A673 (cell line): ENCODE measurements at places on chromosomes 7 and 10.

DNA sequence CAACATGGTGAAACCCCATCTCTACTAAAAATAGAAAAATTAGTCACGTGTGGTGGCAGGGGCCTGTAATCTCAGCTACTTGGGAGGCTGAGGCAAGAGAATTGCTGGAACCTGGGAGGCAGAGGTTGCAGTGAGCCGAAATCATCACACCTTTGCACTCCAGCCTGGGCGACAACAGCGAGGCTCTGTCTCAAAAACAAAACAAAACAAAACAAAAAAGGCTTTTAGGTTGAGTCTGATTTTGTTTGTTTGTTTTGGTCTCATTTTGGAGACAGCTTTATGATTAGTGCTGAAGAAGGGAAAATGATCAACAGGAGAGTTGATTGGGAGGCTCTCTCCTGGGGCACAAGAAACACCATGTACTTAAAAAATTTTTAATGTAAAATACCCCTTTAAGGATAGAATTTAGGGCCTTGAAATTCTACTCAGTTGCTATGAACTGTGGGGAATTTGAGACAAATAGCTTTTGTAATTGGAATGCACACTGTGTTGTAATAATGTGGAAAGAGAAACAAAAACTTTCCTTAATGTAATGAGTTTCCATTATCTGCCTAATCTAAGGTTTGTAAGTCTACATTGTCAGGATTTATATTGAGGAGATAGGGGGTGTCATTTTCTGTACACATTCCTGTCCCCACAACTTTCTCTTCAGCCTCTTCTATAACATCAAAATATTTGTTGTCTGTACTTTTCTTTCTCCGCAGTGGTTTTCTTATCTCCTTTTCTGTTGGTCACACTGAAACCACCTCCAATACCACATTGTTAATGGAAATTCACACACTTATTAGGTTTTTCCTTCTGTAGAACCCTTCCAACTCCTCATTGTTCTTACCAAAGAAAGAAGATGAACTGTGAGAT, 41.3 kb downstream of the ARID5B start:
- H3K27me3 ChIP-seq, result no peaks in the 10 kb centered on the region
- H3K36me3 ChIP-seq, result peaks cover 10% of the 10 kb centered on the region
- H3K4me1 ChIP-seq, result peaks cover 68% of the 10 kb centered on the region
- DNase-seq, result peak; percentile 12
- H3K27ac ChIP-seq, result peak overlapping the region; percentile 68

DNA sequence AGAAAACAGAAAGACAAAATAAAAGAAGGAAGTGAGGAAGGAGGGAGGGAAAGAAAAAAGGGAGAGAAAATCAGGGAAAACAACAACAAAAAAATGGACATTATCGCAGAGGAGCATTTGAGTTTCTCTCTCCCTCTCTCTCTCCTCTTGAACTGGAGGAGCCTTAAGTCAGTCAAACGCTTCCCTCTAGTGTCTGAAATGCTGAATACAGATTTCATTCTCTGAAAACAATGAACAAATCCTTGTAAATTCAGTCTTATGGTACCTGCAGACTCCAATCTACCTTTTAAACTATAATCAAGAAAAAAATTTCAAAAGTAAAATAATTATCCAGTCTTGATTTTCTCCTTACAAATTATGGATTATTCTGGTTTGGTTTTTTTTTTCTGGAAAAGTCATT, 89.2 kb upstream of the PFKP start:
- H3K27ac ChIP-seq, result no peak overlapping the region
- H3K4me3 ChIP-seq, result no peak overlapping the region
- no peaks in the 10 kb centered on the region for H3K36me3 ChIP-seq
- H3K4me1 ChIP-seq, result no peaks in the 10 kb centered on the region
- DNase-seq, result peak; percentile 79

DNA sequence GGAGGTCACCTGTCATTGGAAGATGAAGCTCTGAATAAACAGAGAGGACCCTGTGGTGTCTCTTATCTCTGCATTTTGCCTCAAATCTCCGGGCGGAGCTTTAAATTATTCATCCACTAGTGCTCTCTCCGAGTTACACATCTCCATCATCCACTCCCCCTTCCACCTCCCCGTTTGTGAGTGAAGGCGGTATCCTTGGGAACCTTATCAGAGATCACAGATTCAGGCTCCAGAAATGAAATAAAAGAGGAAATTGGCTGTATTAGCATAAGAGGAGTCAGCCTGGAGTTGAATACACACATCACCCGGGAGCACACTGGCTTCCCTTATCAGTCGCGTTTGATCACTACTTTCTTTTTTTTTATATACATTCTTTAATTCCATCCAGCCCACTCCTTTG, 1184.8 kb downstream of the GATA3 start:
- no peak overlapping the region for H3K27ac ChIP-seq
- H3K4me1 ChIP-seq, result no peaks in the 10 kb centered on the region
- peak; percentile 49 for DNase-seq
- H3K27me3 ChIP-seq, result no peaks in the 10 kb centered on the region

DNA sequence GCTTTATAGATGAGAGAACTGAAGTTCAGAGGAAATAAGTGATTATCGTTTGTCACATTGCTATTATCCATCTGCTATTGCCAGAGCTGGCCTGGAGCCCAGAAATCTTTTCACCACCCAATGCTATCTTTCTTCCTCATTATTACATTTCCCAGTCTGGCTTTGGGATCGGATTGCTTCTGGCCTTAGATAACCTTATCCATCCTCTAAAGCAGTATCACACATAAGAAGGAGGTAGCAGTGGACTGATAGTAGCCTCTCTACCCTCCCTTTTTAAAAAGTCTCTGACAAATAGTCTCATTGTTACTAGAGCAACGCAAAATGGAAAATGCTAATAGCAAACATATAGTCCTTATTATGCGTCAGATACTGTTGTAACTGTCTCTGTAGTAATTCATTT, 1.3 kb upstream of the CLDN12 start:
- H3K27me3 ChIP-seq, result no peaks in the 10 kb centered on the region
- H3K4me3 ChIP-seq, result no peak overlapping the region
- peaks cover 37% of the 10 kb centered on the region for H3K4me1 ChIP-seq
- H3K27ac ChIP-seq, result peak overlapping the region; percentile 68
- peaks cover 15% of the 10 kb centered on the region for H3K36me3 ChIP-seq
- peak; percentile 81 for DNase-seq

- H3K4me3 ChIP-seq, result no peak overlapping the region
- DNase-seq, result no peak
- no peaks in the 10 kb centered on the region for H3K27me3 ChIP-seq
- H3K36me3 ChIP-seq, result no peaks in the 10 kb centered on the region
- H3K4me1 ChIP-seq, result no peaks in the 10 kb centered on the region
- H3K27ac ChIP-seq, result no peak overlapping the region
Observed at GRCh38 chr10:73922007-73922863, 11.3 kb downstream of the PLAU start.

DNA sequence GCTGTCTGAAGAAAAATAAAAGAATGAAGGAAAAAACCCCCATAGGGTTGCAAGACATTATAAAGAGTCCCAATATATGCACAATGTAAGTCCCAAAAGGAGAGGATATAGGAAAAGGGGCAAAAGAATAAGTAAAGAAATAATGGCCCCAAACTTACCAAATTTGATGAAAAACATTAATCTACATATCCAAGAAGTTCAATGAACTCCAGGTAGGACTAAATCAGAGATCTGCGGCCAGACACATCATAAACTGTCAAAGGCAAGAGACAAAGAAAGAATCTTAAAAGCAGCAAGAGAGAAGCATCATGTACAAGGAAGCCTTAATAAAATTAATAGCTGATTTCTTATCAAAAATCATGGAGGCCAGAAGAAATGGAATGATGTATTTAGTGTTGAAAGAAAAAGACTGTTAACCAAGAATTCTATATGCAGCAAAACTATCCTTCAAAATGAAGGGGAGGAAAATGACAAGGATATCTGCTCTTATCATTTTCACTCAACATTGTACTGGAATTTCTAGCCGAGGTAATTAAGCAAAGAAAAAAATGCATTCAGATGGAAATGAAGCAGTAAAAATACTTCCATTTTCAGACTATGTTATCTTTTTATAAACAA, 95.7 kb upstream of the GLI3 start:
- H3K27me3 ChIP-seq, result no peaks in the 10 kb centered on the region
- no peaks in the 10 kb centered on the region for H3K4me1 ChIP-seq
- no peak for DNase-seq
- no peaks in the 10 kb centered on the region for H3K36me3 ChIP-seq
- no peak overlapping the region for H3K4me3 ChIP-seq
- no peak overlapping the region for H3K27ac ChIP-seq

DNA sequence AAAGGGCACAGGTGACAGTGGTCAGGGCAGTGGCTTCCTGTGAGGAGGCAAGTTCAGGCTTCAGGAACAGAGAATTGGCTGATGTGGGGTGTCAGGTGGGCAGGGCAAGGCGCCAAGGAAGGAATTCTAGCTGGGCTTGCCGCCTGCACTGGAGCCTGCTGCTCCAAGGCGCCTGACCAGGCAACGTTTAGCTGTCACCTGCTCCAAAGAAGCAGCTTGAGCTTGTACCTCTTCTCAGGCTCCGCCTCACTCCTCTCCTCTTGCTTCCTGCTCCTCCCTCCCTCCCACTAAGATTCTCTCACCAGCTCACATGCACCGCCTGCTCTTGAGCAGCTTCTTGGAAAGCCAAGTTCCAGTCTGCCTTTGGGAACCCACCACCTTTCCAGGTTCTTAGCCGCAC, 187.4 kb upstream of the GRB10 start:
- no peaks in the 10 kb centered on the region for H3K27me3 ChIP-seq
- H3K27ac ChIP-seq, result no peak overlapping the region
- no peak overlapping the region for H3K4me3 ChIP-seq
- no peaks in the 10 kb centered on the region for H3K4me1 ChIP-seq
- H3K36me3 ChIP-seq, result no peaks in the 10 kb centered on the region

DNA sequence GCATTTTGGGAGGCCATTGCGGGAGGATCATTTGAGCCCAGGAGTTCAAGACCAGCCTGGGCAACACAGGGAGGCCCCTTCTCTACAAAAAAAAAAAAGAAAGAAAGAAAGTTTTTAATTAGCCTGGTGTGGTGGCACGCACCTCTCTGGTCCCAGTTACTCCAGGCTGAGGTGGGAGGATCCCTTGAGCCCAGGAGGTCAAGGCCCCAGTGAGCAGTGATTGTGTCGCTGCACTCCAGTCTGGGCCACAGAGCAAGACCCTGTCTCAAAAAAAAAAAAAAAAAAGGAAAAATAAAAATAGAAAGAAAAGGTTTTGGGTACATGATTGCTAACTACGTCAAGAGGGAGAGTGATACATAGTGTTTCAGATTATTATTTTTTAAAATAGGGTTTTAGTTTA, 2.0 kb upstream of the USP54 start:
- H3K36me3 ChIP-seq, result no peaks in the 10 kb centered on the region
- no peaks in the 10 kb centered on the region for H3K27me3 ChIP-seq
- DNase-seq, result no peak
- peaks cover 9% of the 10 kb centered on the region for H3K4me1 ChIP-seq

DNA sequence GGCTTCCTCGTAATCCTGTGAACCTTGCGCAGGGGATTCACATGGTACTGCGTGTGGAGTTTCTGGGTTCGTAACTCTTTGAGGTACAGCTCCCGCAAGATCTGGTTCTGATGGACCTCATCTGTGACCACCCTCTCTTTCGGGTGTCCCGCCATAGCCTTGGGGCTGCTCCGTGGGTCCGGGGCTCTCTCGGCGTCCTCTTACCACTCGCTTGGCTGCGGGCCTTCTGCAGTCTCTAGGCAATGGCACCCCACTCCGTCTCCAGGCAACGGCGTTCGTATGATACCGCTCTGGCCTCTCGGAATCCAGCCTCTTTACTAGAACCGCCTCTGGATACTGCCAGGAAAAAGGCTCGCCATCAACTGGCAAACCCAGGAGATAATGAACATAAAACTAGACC, 54.7 kb upstream of the AMPH start:
- no peaks in the 10 kb centered on the region for H3K4me1 ChIP-seq
- no peaks in the 10 kb centered on the region for H3K27me3 ChIP-seq
- no peak for DNase-seq
- no peak overlapping the region for H3K4me3 ChIP-seq
- no peak overlapping the region for H3K27ac ChIP-seq

- no peak for DNase-seq
- no peaks in the 10 kb centered on the region for H3K36me3 ChIP-seq
- no peak overlapping the region for H3K4me3 ChIP-seq
- H3K27ac ChIP-seq, result no peak overlapping the region
- H3K27me3 ChIP-seq, result peaks cover 48% of the 10 kb centered on the region
- H3K4me1 ChIP-seq, result peaks cover 3% of the 10 kb centered on the region
Observed at GRCh38 chr10:48526846-48527505, 77.9 kb downstream of the ARHGAP22 start.

DNA sequence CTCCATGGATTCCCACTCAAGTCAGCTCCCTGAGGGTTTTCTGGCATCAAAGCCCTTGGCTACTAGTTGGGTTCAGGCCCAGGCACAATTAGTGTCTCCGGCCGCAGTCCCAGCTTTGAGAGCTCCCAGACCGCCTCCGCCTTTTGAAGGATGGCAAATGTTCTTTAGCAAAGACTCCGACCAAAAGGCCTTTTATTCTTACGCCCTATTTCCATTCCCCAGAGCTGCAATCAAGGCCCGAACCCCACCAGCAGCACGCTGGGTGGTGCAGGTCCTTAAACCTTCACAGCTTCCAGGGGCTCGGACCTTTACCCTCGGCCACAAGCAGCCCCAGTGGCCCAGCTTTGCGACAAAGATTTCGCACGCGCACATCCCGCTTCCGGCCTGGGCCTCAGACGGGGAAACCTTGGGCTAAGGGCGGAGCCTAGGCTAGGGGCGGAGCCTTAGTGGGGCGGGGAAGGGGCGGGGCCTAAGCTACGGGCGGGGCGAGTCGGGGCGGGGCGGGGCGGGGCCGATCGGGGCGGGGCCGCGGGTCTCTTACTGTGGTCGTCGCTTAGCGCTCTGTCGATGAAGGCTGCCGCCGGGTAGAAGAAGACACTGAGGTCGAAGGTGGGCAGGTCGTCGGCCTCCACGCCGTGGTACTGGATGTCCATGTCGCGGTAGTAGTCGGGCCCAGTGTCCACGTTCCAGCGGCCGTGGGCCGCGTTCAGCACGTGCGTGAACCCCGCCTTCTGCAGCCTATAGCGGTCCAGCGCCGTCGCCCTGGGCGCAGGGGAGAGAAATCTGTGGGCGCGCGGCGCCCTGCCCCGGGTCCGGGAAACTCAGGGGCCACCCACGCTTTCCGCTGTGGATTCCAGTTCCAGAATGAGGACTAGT, 68.0 kb upstream of the SAMD8 start:
- DNase-seq, result no peak
- no peak overlapping the region for H3K4me3 ChIP-seq
- H3K36me3 ChIP-seq, result no peaks in the 10 kb centered on the region
- H3K27ac ChIP-seq, result no peak overlapping the region
- peaks cover 1% of the 10 kb centered on the region for H3K4me1 ChIP-seq
- no peaks in the 10 kb centered on the region for H3K27me3 ChIP-seq

- H3K4me3 ChIP-seq, result no peak overlapping the region
- H3K4me1 ChIP-seq, result peaks cover 14% of the 10 kb centered on the region
- no peak overlapping the region for H3K27ac ChIP-seq
- no peaks in the 10 kb centered on the region for H3K36me3 ChIP-seq
- H3K27me3 ChIP-seq, result peaks cover 47% of the 10 kb centered on the region
Observed at GRCh38 chr7:132580277-132580676, 4.0 kb upstream of the PLXNA4 start.

GRCh38 chr10:84599254-84599653, 270.9 kb downstream of the CCSER2 start:
- DNase-seq, result no peak
- H3K4me3 ChIP-seq, result no peak overlapping the region
- H3K36me3 ChIP-seq, result no peaks in the 10 kb centered on the region
- peaks cover 10% of the 10 kb centered on the region for H3K27me3 ChIP-seq
- no peaks in the 10 kb centered on the region for H3K4me1 ChIP-seq
